ENCODE measurements at places on chromosomes 6 and 20.
A peak's percentile ranks its signal among the peaks of the same experiment; 100 is the strongest.

- no peak for DNase-seq
These were observed 103.5 kb upstream of the SIM1 start for GRCh38 chr6:100568255-100568654.

DNA sequence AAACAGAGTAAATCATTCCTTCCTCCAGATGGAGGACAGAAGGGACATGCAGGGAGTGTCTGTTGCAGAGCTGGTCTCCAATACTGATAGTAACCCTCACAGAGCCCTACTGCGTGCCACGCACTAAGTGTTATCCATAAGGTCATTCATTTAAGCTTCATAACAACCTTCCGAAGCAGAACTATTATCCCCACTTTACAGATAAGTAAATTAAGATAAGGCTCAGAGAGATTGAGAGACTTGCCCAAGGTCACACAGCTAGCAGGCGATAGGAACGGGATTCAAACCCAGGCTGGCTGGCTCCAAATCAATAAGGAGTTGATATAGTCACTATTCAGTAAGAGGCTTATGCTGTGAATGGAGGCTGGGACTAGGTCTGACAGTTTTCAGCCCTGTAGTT, 30.6 kb downstream of the CPNE5 start:
- DNase-seq: no peak

DNA sequence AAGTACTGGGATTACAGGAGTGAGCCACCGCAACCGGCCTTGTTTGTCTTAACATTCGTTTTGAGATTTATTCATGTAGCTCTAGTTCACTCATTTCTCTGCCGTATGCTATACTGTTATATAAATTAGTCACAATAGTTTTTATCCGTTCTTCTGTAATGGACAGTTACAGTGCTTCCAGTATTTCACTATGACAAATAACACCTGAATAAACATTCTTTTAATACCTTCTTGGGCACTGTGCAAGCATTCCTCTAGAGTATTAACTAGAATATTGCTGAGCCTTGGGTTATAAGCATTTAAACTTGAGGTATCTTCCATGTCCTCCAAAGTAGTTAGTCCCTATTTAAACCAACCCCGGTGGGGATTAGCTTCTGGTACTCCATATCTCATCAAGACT, 45.6 kb downstream of the STK38 start:
- DNase-seq: no peak

GRCh38 chr20:38537176-38537575, 43.8 kb upstream of the ADIG start:
- DNase-seq: no peak

DNA sequence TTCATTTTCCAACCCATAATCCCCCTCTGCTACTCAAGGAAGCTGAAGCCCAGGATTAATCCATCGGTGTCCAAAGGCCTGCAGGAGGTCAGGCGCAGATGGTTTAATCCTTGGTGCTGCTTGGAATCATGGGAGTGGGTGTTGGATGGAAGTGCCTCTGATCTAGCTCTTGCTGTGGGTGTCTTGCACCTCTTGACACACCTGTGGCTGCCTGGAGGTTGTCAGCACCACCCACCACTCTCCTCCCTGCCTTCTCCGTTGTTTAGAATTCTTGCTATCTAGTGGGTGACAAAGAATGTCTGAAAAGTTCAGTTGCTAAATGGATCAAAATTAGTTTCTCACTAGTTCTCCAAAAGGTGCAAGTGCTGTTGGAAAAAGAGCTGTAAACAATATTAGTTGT, 1074.4 kb upstream of the FLRT3 start:
- no peak for DNase-seq

- DNase-seq: no peak
These were observed 26.6 kb upstream of the PI16 start for GRCh38 chr6:36927691-36928546.

DNA sequence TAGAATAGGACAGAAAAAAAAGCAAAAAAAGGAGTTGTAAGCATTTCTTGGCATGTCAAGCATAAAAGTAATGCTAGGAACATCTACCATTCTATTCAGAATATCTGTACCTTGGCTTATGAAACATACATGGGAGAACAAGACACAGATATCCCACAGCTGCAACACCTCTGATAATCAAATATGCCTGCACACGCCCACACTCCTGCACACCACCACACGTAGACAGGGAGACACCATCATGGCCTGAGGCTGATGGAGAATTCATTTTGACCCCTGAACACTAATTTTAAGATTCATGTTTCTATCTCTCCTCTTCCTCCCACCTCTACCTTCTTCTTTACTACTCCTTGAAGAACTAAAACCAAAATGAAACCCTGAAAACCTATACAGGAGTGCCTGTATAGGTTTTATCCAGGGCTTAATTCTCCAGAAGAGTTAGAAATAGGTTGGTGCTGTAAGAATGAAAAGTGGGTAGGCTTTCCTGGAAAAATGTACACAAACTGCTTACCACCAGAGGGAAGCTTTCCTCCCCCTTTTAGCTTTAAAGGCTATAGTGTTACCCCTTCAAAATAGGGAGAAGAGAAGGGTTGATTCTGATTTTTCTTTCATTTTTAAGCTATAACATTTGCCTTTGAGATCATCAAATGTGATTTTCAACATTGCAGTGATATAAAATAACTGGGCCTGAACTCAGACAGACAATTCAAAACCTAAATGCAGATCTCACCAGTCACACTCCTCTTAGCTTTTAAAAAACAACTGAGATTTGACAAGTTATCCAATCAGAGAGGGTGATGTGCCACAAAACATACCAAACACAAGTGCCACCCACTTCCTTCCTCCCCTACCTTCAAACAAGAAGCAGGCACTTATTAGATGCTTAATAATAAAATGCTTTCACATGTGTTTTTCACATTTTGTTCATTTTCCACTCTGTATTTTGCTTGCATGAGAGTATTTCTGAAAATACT, 57.9 kb downstream of the ELOVL5 start:
- DNase-seq: peak; percentile 19

- no peak for DNase-seq
These were observed 5.9 kb upstream of the CPXM1 start for GRCh38 chr20:2806351-2806701.

DNA sequence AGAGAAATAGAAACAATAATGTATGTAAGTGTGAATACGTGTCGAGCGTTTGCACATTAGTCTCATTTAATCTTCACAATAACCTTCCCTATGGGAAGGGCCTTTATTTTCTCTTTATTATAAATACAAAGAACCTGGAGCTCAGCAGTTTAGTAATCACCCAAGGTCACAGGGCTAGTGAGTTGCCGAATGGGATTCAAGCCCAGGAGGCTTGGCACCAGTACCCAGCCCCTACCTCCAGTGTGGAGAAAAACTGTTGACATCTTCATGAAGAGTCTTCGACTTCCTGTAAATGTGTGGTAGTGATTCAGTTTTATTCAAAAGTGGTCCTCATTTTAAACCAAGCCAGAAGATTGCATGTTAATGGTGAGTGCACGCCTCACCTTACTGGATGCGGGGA, 162.8 kb downstream of the SCML4 start:
- DNase-seq: no peak

GRCh38 chr20:10634211-10634610, 39.6 kb downstream of the JAG1 start:
- DNase-seq: no peak

- DNase-seq: no peak
These were observed 97.5 kb downstream of the ARHGAP18 start for GRCh38 chr6:129612440-129612839.

GRCh38 chr6:114651611-114652010, 308.8 kb upstream of the HS3ST5 start:
- no peak for DNase-seq

DNA sequence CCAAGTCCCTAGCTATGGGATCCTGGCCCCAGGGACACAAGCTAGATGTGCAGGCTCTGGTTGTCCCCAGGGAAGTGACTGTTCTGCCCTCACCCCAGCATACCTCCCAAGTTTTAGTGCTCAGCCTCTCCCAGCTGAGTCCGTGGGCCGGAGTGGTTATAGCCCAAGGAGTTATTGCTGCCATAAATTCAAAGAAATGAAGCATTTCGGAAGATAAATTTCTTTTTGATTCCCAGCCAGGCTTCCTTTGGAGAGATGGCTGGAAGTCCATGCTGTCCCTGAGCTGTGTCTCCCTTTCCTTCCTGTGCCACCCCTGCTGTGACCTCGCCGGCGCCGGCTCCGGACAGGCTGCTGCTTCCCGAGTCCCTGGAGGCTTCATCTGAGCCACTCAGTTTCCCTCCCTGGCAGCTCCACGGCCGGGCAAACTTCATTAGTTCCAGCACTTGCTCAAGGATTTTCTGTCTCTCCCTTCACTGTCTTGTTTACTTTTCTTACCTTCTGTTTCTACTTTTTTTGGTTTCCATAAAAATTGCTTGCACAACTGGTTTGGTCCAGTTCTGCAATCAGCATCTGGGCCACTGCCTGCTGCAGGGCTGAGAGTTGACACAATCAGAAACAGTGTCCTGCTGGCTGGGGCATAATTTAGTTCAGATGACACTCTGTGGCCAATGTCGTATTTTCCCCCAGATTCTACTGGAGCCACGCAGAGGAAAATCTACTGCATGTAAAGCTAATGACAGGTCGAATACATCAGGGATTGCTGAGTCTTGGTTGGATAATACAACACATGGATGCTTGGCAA, 225.5 kb downstream of the SYNDIG1 start:
- no peak for DNase-seq

- DNase-seq: no peak
These were observed 40.2 kb upstream of the RBM24 start for GRCh38 chr6:17240803-17241500.

GRCh38 chr20:61573415-61574305, 321.6 kb downstream of the CDH4 start:
- no peak for DNase-seq

GRCh38 chr20:45501600-45501999, 13.8 kb downstream of the SPINT3 start:
- DNase-seq: no peak

DNA sequence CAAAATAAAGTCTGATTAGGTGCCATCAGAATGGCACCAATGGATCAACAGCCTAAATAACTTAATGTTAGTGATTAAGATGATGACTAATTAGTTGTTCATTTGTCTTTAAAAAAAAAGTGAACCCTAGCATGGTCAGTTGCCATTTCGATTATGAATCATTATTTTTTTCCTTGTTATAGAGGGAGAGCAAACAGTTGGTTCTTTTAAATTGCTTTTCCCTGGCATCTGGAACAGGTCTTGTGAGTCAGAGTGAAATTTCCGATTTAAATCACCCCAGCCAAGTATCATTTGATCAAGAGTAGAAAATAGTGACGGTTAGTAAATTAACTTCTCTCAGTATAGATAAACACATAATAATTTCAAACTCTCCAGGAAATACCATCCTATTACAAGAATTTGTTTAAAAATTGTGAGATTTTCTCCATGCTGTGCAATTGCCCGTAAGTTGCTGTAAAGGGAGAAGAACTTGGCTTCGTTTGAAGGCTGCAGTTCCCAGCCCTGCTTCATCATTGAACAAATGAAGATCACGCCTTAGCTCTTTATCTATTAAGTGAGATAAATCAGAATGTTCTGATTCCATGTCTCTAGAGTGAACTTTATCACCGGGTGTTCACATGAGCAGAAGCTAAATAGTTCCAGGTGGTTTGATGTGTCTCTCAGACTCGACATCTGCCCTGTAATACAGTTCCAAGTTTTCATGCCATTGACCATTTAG, 741.3 kb downstream of the DOK5 start:
- DNase-seq: no peak

DNA sequence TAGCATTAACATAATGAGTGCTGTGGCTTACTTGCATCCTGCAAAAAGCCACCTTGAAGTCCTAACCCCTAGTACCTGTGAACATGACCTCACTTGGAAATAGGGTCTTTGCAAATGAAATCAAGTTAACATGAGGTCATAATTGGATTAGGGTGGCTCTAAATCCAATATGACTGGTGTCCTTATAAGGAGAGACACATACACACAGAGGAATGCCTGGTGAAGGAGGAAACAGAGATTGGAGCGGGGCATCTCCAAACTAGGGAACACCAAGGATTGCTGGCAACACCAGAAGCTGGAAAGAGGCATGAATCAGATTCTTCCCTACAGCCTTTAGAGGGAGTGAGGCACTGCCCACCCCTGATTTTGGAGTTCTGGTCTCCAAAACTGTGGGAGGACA, 17.6 kb upstream of the RPS6KA2 start:
- DNase-seq: no peak

DNA sequence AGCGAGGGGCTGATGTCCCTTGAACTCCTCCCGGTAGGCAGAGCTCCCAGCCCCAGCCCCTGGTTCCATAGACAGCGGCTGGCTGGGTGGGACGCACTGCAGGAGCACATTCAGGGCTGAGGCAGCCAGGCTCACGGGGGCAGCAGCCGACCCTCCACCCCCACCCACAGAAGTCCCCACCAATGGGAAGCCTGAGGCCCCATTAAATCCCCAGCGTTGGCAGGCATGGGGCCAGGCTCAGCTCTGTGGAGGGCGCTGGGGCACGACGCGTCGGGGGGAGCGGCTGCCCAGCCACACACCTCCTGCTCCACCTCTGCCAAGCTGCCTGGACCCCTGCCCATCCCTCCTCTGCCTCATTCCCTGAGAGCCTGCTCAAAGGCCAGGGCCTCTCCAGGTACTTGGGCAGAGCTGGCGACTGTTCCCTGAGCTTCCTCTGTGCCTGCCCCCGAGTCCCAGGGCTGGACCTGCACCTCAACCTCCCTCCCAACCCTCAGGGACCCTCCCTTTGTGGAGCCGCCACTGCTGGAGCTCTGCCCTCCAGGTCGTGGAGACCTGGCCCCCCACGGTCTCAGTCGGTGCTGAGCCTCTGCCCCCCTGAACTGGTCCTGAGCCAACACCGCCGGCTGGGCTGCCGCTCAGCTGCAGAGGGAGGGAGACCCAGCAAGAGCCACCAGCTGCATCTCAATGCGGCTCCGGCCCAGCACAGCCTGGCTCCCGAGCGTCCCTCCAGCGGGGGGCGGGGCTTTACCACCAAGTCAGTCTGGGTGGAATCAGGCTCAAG, 9.1 kb downstream of the CHRNA4 start:
- no peak for DNase-seq

- DNase-seq: no peak
These were observed 43.2 kb upstream of the BCAS1 start for GRCh38 chr20:54113566-54113965.

DNA sequence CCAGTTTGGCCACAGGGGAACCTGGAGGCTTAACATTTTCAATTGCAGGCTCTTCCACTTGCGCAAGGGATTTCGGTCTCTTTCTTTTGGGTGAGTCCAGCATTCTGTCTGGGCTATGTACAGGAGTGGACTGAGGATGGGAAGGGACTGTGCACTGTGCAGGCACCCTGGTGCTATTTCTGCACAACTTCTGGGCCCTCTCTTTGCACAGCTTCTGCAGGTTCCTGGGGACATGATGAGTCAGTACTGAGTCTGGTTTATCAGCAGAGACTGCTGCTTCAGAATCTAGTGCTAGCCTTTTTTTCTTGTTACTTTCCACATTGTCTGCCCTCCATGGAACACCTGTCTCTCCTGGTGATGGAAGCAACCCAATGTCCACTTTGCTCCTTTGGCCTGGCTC, 78.5 kb upstream of the ASF1A start:
- no peak for DNase-seq

- DNase-seq: no peak
These were observed 29.6 kb downstream of the PTK7 start for GRCh38 chr6:43105538-43106222.

- DNase-seq: no peak
These were observed 64.9 kb downstream of the TNFAIP3 start for GRCh38 chr6:137931849-137932465.

GRCh38 chr20:5426026-5426425, 109.3 kb upstream of the PROKR2 start:
- DNase-seq: no peak
